ENCODE measurements at places on chromosomes 16 and 17.

GRCh38 chr16:4664538-4665418 lies 28.6 kb upstream of the NUDT16L1 start:
- DNase-seq, result peak; percentile 75

- DNase-seq, result no peak
These were observed 482 bp upstream of the SSH2 start for GRCh38 chr17:29930409-29931010.

GRCh38 chr16:86383488-86384262 lies 126.7 kb upstream of the FOXF1 start:
- DNase-seq, result no peak

GRCh38 chr17:44030482-44030881 lies 15.7 kb upstream of the TMEM101 start:
- DNase-seq, result no peak

Data from GM13976 (cell line).